Urinary bladder (tissue), 4 donors: ENCODE measurements at places on chromosomes 16 and 17. TPM values are rescaled to one million over a fixed set of nuclear protein-coding genes. Genes with fewer than 3 reads are reported as not detected.
A peak's percentile ranks its signal among the peaks of the same experiment; 100 is the strongest.

DNA sequence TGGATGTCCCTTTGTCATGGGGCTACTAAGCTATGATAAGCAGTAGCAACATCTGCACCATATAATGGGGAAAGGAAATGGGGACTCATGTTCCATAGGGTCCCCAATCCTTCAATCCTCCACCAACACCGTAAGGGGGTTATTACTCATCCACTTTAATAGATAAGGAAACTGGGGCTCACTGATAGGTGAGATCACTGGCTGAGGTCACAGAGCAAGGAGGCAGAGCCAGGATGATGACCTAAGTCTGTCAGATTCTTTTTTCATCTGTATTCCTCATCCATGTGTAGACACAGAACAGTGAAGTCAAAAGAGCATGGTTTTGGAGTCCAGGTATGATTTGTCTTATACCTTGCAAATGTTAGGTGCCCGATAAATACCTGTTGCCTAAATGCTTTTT, 10.5 kb upstream of the ADAMTS18 start:
- DNase-seq: no peak

DNA sequence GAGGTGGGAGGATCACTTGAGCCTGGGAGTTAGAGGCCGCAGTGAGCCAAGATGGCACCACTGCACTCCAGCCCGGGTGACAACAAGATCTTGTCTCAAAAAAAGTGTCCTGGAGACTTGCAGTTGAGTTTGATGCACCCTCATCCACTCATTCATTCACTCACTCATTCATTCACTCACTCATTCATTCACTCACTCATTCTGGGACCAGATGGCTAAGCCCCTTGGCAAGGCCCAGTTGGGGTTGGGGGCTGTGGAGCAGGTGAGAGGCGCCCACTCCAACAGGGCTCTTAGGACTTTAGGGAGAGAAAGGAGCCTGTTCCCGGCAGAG, 1.1 kb upstream of the AATK start:
- no peak for DNase-seq

DNA sequence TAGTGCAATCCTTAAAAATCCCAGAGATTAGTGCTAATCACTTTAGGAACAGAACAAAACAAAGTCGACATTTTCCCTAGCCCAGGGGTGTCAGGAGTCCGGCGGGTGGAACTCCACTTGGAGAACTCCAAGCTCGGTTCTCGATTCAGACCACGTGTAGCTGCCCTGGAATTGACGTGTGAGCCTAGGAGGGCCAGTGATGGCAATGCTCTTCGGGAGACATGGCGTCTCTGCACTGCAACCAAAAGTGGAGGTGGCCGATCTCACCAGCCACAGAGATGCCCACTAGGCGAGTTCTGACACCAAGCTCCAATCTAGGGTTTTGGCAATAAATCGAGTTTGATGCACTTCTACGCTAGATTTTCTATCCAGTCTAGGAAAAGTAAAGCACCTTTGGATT, 17.6 kb downstream of the MAP1LC3B start:
- DNase-seq: no peak

VMO1 gene
- total RNA-seq: 0.95 TPM

GUCY2D gene
- total RNA-seq: not detected

GRCh38 chr17:77217566-77217965, 76.8 kb downstream of the SEC14L1 start:
- no peak for DNase-seq

LPO gene
- total RNA-seq: not detected

KRTAP4-5 gene
- total RNA-seq: not detected

- DNase-seq: no peak
Observed at GRCh38 chr16:56289862-56290261, 98.6 kb downstream of the GNAO1 start.

CACNG3 gene
- total RNA-seq: not detected

DNA sequence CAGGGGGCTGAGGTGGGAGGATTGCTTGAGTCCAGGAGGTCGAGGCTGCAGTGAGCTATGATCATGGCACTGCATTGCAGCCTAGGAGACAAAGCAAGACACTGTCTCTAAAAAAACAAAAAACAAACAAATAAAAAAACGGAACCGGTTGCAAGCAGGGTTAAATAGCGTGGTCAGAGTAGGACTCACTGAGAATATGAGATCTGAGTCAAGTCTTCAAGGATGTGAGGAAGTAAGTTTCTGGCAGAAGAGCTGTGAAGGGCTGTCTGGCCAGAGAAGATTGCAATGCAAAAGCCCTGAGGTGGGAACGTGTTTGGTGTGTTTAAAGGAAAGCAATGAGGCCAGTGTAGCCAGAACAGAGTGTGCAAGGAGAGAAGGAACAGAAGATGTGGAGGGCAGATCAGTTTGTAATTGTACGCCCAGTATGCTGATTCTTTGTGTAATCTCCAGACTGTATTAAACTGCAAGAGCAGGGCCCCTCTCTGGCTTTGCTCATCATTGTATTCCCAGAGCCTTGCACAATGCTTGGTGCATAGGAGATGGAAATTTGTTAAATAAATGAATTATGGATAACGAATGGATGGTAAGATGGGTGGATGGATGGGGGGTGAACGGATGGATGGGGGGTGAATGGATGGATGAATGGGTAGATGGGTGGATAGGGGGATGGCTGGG, 6.3 kb downstream of the G6PC1 start:
- DNase-seq: no peak

GRCh38 chr17:983921-984320, 4.3 kb upstream of the NXN start:
- DNase-seq: no peak

- DNase-seq: no peak
Observed at GRCh38 chr16:53651357-53651756, 52.3 kb downstream of the RPGRIP1L start.

OTOP2 gene
- not detected for total RNA-seq

ADGRG1 gene
- 11.5 TPM for total RNA-seq

- DNase-seq: no peak
Observed at GRCh38 chr16:31129568-31130335, 5.8 kb downstream of the PRSS8 start.

- peak; percentile 20 for DNase-seq
Observed at GRCh38 chr17:59093702-59094231, 12.9 kb downstream of the TRIM37 start.

CSH2 gene
- not detected for total RNA-seq

- DNase-seq: no peak
Observed at GRCh38 chr17:65355246-65355645, 206.2 kb downstream of the AXIN2 start.

DNA sequence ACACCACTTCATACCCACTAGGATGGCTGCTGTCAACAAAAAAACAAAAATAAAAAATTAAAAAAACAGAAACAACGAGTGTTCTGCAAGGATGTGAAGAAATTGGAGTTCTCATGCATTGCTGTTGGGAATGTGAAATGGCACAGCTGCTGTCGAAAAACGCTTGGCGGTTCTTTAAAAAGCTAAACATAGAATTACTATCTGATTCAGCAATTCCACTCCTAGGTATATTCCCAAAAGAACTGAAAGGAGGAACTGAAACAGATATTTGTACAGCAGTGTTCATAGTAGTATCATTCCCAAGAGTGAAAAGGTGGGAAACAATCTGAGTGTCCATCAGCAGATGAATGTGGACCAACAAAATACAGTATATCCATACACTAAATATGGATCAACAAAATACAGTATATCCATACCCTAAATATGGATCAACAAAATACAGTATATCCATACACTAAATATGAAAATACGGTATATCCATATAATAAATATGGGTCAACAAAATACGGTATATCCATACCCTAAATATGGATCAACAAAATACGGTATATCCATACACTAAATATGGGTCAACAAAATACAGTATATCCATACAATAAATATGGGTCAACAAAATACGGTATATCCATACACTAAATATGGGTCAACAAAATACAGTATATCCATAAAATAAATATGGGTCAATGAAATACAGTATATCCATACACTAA, 8.7 kb downstream of the METTL16 start:
- no peak for DNase-seq

WNT9B gene
- total RNA-seq: not detected

GHDC gene
- total RNA-seq: 6.7 TPM

TSC2 gene
- total RNA-seq: 50.2 TPM

KIF2B gene
- not detected for total RNA-seq

DNA sequence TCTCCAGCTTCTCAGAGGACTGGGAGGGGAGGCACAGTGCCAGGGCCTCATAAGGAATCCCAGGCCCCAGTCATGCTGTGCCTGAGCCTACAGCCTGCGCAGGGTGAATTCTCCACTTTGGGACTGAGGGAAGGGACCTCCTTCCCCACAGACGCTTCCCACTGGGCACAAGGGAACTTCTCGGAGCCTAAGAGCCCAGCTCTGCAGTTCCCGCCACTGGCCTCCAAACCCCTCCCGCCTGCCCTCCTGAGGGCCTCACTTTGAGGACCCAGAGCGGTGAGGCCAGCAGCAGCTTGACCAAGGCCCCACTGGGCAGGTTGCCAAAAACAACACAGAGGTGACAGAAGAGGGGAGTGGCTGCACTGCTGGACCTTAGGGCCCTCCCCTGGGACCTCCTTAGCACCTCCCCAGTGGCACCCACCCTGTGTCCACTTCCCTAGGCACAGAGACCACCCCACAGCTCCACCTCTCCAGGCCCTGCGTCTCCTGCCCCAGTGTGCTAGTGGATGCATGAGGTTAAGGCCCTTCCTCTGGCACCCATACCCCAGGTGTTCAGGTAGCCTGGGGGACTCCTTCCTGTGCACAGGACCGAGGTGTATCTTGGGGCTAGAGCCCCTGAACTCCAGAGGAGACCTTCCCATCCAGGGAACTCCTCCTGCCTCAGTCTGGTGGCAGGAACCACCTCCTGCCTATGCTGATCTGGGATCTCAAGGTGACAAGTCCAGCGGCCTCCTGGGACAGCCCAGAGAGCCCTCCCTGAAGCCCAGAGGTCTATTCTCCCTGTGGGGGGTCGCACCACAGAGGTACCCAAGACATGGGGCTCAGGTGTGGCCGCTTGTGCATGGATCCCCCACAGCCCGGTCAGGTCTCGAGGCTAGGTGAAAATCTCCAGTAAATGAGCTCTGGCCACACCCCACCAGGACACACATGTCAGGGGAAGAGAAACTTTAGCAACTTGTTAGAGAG, 3.4 kb downstream of the CASKIN2 start:
- DNase-seq: no peak

DNA sequence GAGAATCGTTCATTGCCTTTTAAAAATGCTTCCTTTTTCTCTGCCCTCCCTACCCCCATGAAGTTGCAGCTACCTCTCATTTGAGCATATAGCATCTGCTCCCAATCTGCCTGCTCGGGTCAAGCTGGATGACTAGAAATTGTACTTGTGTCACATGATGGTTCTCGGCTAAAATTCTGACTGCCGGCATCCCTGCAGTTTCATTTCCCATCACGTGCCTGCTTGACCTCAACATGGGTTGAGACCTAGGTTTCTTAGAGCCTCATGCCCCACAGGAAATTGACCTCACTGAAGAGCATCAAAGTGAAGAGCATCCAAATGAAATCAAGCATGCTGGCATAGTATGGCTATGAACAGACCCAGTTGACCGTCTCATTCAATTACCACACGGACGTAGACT, 581.6 kb upstream of the PSMD7 start:
- no peak for DNase-seq

DNA sequence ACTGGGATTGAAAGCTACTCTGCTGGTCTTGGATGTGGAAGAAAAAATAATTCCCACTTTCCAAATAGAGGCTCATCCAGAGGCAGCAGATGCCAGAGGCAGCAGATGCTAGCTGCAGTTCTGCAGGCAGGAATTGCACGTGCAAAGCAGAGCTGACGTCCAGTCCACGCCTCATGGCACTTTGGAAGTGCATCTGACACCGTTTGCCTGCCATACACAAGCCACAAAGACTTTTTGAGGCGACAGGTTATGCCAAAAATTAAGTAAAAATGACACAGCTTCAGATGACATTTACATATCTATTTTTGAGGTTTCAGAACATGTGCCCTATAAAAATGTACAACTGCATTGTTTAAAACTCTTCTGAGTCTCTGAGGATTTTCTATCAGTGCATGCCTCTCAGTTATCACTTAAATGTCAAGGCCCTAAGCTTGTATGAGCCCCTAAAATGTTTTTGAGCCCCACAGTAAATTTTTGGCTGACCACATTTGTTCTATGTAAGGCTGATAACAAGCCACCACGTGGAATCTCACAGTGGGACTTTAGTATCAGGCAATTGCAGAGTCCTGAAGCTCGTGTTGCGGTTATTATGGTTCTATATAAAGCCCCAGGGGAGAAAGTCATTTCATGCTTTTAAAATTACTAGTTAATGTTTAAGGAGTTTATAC, 239.2 kb downstream of the PRKCA start:
- no peak for DNase-seq

- DNase-seq: no peak
Observed at GRCh38 chr16:84514874-84515835, 10.7 kb upstream of the MEAK7 start.

- no peak for DNase-seq
Observed at GRCh38 chr16:53597776-53598175, 94.8 kb upstream of the AKTIP start.

DNA sequence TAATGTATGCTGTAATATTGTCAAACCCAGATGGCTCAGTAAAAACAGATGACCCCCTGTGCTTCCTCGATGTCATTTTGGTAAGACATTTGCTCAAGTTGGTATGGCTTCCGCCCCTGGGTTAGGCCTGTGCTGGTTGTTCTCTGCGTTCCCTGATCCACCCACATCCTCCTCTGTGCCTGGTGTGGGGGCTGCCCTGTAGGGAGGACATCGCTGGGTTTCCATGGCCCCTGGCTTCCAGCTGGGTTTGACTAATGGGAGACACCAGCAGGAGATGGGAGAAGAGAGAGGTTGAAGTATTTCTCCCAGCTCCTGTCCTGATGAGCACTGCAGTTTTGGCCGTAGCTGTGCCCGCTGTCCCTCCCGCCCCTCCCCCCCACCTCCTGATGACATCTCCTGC, 4.4 kb upstream of the MFAP4 start:
- no peak for DNase-seq

DNA sequence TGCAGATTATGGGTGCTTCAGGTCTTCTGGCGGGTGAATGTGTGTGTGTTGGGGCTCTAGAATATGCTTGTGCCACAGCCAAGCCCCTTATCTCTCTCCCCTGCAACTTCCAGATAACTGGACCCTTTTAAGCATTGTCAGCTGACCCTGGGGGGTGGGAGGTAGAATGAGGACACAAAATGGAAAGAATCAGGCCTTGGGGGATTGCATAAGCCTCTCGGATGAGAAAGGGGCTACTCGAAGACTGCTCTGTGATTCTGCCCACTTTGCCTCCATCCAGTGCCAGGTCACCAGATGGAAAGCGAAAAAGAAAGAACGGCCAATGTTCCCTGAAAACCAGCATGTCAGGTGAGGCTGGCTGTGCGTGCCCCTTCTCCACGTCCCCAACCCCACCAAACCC, 13.8 kb downstream of the THRA start:
- DNase-seq: no peak

ADAM11 gene
- total RNA-seq: 1.9 TPM
